ENCODE measurements at places on chromosomes 12 and 14.

DNA sequence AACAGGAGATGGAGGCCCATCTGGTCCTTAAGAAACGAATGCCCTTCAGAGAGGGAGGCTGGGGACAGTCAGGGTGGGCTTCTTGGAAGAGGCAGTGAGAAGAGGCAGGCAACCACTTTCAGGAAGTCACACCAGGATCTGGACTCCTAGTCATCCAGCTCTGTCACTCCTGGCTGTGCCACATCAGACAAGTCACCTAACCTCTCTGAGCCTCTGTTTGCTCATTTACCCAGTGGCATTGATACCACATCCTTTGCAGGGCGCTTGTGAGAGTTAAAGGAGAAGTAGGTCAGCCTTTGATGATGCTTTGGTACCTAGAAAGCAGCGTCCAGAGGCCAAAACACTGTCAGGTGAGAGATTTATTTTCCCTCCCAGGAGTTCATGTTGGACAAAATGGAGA lies 11.1 kb downstream of the CCDC197 start:
- no peak for DNase-seq

DNA sequence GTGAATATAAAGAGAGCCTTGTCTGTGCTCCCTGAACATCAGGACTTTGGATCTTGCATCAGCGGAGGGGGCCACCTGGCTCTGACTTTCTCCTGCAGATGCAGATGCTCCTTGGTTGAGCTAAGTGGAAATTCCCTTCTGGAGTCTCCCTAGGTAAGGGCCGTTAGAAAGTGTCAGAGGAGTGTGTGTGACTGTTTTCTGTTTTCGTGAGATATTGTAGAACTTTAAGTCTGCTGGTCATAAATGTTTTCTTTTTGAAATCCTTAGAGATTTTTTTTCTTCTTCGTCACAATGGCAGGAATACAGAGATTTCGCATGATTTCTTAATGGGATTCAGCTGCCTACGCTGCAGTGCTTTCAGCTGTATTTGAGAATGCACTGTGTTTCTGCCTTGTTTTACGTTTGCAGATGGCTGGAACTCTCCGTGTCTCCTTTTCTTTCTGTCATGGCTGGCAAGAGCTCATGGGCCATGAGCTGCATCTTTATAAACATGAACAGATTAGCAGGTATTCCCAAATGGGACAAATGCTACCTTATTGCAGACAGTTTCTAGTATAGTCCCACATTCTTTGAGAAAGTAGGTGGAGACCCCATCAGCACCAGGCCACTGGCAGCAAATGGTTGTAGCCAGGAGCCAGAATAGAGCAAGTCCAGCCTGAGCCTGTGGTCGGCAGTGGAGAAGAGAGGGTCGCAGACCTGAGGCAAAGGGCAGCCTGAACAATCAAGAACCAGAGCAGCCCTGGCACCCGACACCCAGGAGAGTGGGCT lies 76.2 kb upstream of the FRMD6 start:
- DNase-seq, result no peak

DNA sequence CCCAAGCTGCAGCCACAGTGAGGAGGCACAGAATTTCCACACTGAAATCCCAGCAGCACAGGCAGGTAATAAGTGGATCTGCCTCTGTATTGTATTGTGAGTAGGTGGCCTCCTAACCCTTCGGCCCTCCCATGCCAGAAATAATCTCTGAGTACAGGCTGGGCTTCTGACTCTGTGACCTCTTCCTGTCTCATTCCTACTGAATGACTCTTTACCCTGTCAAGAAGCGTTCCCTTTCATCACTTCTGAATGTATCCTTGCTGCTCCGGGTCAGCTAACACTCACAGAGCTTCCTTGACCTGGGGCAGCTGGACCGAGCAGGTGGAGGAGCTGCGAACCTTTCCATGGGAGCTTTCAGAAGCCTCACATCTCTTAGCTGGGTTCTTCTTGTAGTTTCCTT lies 119.6 kb downstream of the SLC8A3 start:
- DNase-seq, result no peak

- no peak for DNase-seq
Measured at GRCh38 chr14:76927971-76928700, 100.4 kb downstream of the IRF2BPL start.

DNA sequence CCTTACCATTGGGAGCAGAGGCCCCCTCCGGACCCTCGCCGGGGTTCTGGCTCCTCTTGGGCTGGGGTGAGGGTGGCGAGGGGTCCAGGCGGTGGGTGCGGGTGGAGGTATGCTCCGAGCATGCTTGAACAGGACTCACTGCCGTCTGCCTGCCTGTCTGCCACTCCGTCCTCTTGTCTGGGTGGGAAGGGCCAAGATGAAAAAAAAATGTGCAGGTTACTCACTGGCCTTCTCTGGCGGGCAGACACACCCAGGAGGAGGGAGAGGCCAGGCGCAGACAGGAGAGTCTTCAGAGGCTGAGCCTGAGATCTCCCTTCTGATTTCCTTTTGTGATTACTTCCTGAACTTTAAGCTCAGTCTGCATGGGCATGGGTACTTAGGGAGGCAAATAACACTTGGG lies 76.1 kb downstream of the STON2 start:
- no peak for DNase-seq

- DNase-seq, result peak; percentile 73
Measured at GRCh38 chr12:64192644-64193444, 29.3 kb downstream of the KICS2 start.

- no peak for DNase-seq
Measured at GRCh38 chr12:12777092-12777491, 8.4 kb upstream of the APOLD1 start.

DNA sequence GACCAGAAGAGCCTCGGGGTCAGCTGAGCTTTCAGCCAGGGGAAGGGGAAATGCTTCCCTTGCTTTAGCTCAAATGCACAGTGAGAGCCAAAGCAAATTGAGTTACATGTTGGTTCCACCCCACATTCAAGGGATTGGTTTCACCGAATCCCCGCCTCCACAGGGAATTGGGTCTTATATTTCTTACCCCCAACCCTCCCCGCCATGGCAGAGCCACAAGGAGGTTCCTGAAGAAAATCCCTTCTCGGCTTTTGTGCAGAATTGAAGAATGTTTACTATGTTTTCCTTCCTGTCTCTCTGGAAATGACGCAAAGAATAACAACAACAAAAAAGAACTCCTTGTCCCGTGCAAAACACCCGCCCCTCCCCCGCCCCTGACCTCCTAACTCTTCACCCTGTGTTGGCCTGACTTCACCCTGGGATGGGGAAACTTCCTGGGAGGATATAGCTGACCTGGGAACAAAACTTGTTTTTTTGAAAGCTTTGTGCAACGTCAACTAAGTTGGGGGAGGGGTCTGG lies 21.9 kb upstream of the CIPC start:
- DNase-seq, result no peak

- no peak for DNase-seq
Measured at GRCh38 chr14:103961928-103962578, 19.7 kb upstream of the RD3L start.

DNA sequence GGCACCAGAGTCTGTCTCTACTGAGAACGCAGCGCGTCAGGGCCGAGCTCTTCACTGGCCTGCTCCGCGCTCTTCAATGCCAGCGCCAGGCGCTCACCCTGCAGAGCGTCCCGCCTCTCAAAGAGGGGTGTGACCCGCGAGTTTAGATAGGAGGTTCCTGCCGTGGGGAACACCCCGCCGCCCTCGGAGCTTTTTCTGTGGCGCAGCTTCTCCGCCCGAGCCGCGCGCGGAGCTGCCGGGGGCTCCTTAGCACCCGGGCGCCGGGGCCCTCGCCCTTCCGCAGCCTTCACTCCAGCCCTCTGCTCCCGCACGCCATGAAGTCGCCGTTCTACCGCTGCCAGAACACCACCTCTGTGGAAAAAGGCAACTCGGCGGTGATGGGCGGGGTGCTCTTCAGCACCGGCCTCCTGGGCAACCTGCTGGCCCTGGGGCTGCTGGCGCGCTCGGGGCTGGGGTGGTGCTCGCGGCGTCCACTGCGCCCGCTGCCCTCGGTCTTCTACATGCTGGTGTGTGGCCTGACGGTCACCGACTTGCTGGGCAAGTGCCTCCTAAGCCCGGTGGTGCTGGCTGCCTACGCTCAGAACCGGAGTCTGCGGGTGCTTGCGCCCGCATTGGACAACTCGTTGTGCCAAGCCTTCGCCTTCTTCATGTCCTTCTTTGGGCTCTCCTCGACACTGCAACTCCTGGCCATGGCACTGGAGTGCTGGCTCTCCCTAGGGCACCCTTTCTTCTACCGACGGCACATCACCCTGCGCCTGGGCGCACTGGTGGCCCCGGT lies at the start of gene PTGDR:
PTGDR (plus strand) TSS at position 198 of the 778 bp plus-strand sequence; CDS start at position 315, 117 bp downstream.
- DNase-seq, result no peak

DNA sequence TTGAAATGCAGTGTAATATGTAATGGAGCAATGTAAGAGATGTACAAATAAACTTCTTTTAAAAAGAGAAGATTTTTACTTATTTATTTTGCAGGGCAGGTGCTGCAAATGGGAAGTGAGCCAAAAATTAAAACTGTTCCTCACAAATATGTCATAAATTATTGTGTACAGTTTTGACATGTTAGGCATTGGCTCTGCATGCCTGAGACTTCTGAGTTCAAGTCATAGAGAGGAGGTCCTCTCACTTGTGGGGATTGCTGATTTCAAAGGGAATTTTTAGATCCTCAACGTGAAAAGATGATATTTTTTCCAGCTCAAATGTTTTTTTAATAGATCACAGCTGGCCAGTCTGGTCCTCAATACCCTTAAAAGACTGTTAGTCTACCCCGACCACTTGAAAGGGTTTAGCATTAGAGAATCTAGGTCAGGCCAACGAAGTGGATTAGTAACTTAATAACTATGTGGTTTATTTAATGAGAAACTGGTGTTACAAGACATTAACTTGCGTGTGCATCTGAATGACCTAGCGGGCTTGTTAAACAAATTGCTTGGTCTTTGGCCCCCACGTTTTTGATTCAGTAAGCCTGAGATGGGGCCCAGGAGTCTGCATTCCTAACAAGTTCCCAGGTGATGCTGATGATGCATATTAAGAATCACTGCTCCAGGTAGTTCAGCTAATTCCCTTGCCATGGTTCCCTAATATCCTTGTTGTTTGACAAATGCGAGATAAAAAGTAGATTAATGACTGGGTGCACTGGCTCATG lies 30.9 kb upstream of the WDR89 start:
- no peak for DNase-seq

DNA sequence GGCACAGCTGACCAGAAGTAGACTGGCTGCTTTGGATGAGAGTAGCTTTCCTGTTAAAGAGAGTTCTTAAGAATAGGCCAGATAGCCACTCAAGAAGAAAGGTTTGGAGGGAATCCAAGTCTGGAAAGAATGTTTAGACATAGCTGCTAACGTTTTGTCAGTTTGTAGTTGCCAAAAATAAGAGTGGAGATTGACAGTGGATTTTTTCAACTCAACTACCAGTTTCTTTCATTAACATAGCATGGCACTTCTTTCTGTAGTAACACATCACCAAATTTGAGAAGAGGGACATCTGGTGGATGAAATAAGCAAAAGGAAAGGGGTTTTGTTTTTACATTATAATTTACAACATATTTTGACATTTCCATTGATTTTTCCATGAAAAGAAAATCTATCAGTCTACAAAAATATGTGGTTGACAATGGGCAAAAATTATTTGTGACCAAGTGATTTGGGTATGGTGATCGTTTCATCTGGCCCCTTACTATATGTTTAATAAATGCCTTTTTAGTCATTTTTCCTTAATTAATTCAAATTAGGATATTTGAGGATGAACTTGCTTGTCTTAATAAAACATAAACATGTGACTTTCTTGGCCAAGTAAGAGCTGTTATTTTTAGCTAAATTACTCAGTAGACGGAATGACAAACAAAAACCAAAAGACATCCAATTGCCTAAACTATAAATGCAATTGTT lies 71.1 kb downstream of the PTPRR start:
- no peak for DNase-seq

DNA sequence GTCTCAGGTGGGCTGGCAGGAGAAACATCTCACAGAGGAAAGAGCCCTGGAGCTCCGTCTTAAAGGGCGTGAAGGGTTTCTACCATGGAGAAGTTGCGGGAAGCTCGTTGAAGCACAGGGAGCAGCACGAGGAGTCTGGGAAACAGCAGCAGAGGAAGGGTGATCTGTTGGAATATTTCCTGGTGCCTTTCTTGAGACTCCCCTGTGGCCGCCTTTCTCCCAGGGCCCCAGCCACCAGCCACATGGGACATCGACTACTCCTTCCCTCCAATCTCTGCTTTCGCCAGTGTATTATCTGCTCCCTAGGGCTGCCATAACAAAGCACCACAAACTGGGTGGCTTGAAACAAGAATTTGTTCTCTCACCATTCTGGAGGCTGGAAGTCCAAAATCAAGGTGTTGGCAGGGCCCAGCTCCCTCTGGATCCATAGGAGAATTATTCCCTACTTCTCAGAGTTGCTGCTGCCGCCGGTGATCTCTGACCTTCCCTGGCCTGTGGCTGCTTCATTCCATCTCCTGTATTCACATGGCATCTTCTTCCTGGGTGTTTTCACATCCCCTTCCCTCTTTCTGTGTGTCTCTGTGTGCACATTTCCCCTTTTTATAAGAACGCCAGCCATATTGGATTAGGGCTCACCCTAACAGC lies 152.8 kb upstream of the GSC start:
- DNase-seq, result no peak
